ENCODE measurements at places on chromosomes 5 and 9. TPM values are rescaled to one million over a fixed set of nuclear protein-coding genes. Genes with fewer than 3 reads are reported as not detected.

ARAP3 gene
- 0.71 TPM for total RNA-seq

GRXCR2 gene
- 0.05 TPM for total RNA-seq

CDH10 gene
- total RNA-seq: 0.05 TPM

IL9 gene
- 0.52 TPM for total RNA-seq

SMIM32 gene
- not detected for total RNA-seq

TCF7 gene
- total RNA-seq: 265 TPM

C9 gene
- total RNA-seq: 0.19 TPM

TESK1 gene
- total RNA-seq: 9.3 TPM

CHSY3 gene
- 1.0 TPM for total RNA-seq

DIPK1B gene
- total RNA-seq: 10.1 TPM

MYOT gene
- 0.33 TPM for total RNA-seq

PTPRD gene
- 13.5 TPM for total RNA-seq

ADAMTS2 gene
- total RNA-seq: 1.4 TPM

GPR107 gene
- total RNA-seq: 8.5 TPM

LURAP1L gene
- 1.4 TPM for total RNA-seq

PCDHB10 gene
- 0.19 TPM for total RNA-seq

CER1 gene
- total RNA-seq: 0.05 TPM

IL13 gene
- total RNA-seq: 0.42 TPM

PCDHB14 gene
- 0.38 TPM for total RNA-seq

EIF4E1B gene
- 0.05 TPM for total RNA-seq

SOHLH1 gene
- not detected for total RNA-seq

SLC34A1 gene
- 0.05 TPM for total RNA-seq

PCSK1 gene
- 0.09 TPM for total RNA-seq

DBH gene
- 0.28 TPM for total RNA-seq

SLC25A2 gene
- 0.09 TPM for total RNA-seq

DND1 gene
- total RNA-seq: 0.52 TPM

DOCK2 gene
- 99.4 TPM for total RNA-seq

ZBTB26 gene
- 6.7 TPM for total RNA-seq

CCDC187 gene
- 0.24 TPM for total RNA-seq

GARIN3 gene
- not detected for total RNA-seq

NKD2 gene
- total RNA-seq: 5.1 TPM

TEK gene
- 2.4 TPM for total RNA-seq

S100Z gene
- 1.5 TPM for total RNA-seq

GABRA1 gene
- total RNA-seq: 2.7 TPM

SPACA9 gene
- total RNA-seq: 4.6 TPM

FIBCD1 gene
- 0.09 TPM for total RNA-seq

TMEFF1 gene
- total RNA-seq: 1.4 TPM

IFNA21 gene
- not detected for total RNA-seq

TAF1L gene
- not detected for total RNA-seq

FUT7 gene
- 0.99 TPM for total RNA-seq

All from thymus (tissue), 14 donors.